ENCODE measurements at places on chromosomes 4 and X. TPM values are rescaled to one million over a fixed set of nuclear protein-coding genes. Genes with fewer than 3 reads are reported as not detected.

VCX2 gene
- not detected for total RNA-seq

STATH gene
- total RNA-seq: not detected

DNA sequence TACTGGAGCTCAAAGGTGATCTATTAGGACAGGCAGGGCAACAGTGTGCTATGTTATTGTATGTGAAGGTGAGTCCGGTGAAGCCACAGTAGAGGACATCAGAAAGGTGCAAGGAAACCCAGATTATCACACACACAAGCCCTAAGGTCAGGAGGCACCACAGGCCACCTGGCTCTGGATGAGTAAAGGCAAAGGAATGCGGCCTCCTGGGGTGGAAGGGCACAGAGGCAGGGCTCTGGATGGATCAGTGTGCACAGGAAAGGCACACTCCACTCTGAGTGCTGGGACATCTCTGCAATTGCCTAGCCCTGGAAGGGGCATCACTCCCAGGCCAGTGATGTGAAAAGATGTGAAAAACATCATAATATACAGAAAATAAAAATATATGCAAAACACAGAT lies 683.5 kb downstream of the TRIML1 start:
- H3K27me3 ChIP-seq: no peaks in the 10 kb centered on the region
- DNase-seq: no peak

GRCh38 chr4:110289601-110290100 lies 91.2 kb upstream of the ELOVL6 start:
- H3K27me3 ChIP-seq: no peaks in the 10 kb centered on the region
- H3K4me1 ChIP-seq: no peaks in the 10 kb centered on the region
- no peak for DNase-seq
- H3K36me3 ChIP-seq: no peaks in the 10 kb centered on the region
- H3K27ac ChIP-seq: no peak overlapping the region
